Cardiac fibroblast (primary cell): ENCODE measurements at places on chromosomes 2 and 18.

DNA sequence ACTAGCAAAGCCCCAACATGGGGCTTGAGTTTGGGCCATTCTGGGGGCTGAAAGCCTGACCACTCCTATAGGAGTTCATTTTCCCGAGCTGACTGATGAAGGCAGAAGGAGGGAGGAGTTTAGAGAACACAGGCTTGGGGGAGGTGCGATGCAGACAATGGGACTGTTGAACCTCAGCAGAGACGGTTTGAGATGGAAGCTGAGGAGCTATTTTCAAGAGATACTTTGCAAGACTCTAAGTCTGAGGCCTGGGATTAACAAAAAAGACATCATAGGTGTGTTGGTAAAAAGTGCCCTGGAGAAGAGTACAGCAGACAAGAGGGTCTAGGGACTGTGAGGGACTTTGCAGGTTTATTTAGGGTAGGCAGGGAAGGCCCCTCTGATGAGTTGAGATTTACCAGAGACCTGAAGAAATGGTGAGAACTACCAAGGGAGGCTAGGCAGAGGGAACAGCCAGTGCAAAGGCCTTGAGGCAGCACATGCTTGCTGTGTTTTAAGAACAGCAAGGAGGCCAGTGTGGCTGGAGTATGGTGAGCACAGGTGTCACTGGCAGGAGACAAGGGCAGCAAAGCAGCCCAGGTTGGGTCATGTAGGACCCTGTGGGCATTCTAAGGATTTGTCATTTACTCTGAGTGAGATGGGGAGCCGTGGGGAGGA lies 31.6 kb downstream of the PCBP1 start:
- peak; percentile 36 for DNase-seq

DNA sequence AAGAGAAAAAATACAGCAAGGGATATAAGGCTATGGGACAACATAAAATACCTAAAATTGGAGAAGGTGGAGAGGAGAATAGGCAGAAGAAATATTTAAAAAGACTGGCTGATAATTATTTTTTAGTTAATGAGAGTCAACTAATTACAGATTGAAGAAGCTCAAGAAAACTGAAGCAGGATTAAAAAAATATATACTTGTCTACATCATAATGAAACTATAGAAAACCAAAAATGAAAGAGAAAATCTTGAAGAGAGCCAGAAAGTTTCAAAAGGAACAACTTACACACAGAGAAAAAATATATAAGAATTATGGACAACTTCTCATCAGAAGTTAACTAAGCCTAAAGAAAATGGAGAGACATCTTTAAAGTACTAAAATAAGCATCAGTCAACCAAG lies 62.9 kb upstream of the APCDD1 start:
- no peak for DNase-seq

- DNase-seq = no peak
Measured at GRCh38 chr2:101817481-101817880, 120.0 kb downstream of the MAP4K4 start.

GRCh38 chr2:219632760-219633105 lies 5.3 kb downstream of the SLC4A3 start:
- DNase-seq = no peak
